ENCODE measurements at places on chromosomes 11 and 22.
A peak's percentile ranks its signal among the peaks of the same experiment; 100 is the strongest.

GRCh38 chr11:109819410-109819809, 273.8 kb upstream of the ZC3H12C start:
- DNase-seq, result no peak

GRCh38 chr11:128582496-128583366, 4.6 kb downstream of the ETS1 start:
- DNase-seq, result peak; percentile 93

GRCh38 chr11:125903711-125904659, at the start of gene DDX25:
Gene DDX25 (plus strand): TSS chr11:125904508. CDS start chr11:125904518, 10 bp downstream.
- DNase-seq, result no peak

DNA sequence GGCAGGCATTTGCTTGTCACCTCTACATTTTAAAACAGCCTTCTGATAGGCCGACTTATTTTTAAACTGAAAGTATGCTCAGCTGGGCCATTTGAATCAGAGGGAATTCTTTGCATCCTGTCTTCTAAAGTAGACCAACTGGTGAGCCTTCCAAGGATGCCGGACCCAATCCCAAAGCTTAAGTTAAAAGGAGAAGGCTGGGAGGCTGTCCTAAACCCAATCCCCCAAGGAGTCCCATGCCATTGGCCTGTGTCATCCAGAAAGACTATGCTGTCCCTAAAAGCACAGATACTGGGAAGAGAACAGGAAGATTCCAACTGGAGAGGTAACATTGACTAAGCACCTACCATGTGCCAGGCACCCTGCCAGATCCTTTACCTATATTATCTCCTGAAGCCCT, 18.0 kb downstream of the TENM4 start:
- no peak for DNase-seq

DNA sequence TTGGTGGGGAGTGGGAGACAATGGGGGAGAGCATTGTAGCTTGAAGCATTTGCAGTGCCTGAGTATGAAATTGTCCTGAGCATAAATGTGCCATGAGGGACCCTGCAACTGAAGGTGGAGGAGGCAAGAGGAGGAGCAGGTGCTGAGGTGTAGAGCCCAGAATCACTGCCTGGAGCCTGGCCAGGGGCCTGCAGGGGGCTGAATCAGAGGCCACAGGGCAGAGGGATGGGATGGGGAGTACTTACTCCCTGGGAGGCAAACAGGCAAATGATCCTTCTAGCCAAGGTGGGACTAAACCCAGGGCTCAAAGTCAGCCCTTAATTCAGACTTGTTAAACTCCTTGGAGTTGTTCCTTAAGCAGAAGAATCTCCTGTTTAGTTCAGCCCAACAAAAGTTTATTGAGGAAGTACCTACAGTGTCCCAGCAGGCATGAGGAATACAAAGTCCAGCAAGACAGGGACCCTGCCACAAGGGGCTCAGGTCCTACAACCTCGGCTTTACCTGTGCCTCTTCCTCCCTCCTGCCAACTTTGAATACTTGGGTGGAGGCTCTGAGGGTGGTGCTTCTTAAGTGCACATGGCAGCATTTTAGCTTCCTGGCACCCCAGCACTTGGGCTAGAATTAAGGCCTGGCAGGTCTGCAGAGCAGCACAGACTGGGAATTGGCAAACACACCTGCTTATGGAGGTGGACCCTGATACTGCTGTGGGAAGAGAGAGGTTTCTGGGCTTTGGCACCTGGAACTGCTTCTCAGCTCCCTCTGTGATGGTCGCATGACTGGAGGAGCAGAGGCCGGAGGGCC, 20.0 kb downstream of the MICAL2 start:
- no peak for DNase-seq

GRCh38 chr11:83249972-83250593, 36.1 kb downstream of the CCDC90B start:
- DNase-seq, result peak; percentile 59

DNA sequence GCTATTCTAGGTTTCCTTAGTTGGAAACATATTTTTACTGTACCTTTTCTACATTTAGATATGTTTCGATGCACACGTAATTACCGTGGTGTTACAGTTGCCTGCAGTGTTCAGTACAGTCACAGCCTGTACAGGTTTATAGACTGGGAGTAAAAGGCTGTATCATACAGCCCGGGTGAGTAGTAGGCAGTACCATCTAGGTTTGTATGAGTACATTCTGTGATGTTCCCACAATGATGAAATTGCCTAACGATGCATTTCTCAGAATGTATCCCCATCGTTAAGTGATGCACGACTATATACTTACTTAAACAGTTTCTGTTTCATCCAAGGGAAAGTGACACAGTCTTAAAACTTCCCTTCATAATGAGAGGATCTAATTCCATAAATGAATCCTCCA, 13.1 kb upstream of the THY1 start:
- no peak for DNase-seq
